ENCODE measurements at places on chromosomes 7 and 10. TPM values are rescaled to one million over a fixed set of nuclear protein-coding genes. Genes with fewer than 3 reads are reported as not detected.

- no peaks in the 10 kb centered on the region for H3K36me3 ChIP-seq
- peaks cover 4% of the 10 kb centered on the region for H3K4me1 ChIP-seq
- H3K27me3 ChIP-seq, result no peaks in the 10 kb centered on the region
- DNase-seq, result no peak
Observed at GRCh38 chr7:17408245-17408903, 109.9 kb downstream of the AHR start.

Gene ST7
- total RNA-seq, result 43.8 TPM

- no peak overlapping the region for H3K27ac ChIP-seq
- DNase-seq, result no peak
- peaks cover 2% of the 10 kb centered on the region for H3K36me3 ChIP-seq
Observed at GRCh38 chr10:75358132-75358531, 43.4 kb downstream of the ZNF503 start.

DNA sequence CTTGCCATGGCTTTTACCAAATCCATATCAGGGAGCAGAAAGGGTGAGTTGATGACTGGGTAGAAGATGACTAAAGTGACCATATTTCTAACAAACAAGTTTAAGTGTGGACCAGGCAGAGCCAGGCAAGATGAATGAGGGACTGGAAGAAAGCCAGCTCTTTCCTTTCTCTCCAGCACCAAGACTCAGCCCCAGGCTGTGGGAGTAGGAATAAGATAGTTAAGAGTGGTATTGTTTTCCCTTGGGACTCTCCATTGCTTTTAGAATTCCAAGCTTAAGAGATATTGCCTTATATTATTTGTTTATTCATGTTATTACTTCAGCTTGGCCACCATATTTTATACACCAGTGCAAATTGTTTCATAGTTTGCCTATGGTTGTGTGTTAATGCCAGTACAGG is 28.8 kb upstream of the TSPAN33 start:
- DNase-seq, result no peak
- H3K4me1 ChIP-seq, result peaks cover 3% of the 10 kb centered on the region

DNA sequence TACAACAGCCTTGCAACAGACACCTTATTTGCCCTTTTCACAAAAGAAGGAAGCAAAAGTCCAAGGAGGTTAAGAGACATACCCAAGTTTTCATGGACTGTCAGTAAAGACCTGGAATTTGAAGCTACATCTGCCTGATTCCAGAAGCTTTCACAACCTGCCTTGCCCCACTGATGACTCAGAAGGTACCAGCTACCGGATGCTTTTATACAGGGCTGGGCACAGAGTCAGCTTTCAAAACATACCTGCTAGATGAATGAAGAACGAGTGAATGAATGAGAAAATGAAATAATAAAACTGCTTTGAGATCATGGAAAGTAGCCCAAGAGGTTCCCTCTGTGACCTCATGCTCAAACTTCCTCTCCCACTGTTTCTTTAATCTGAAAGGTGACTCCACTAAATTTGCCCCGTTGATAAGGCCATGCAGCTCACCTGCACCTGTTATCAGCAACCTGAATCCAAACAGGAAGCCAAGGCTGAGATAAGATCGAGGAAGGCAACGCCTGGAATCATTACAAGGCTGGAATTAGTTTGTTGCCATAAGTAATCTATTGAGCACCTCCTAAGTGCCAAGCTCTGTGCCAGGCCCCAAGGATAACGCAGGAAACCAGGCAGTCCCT is 151.5 kb downstream of the WDR11 start:
- no peak overlapping the region for H3K27ac ChIP-seq
- no peak overlapping the region for H3K4me3 ChIP-seq
- H3K4me1 ChIP-seq, result no peaks in the 10 kb centered on the region
- peaks cover 31% of the 10 kb centered on the region for H3K36me3 ChIP-seq
- no peaks in the 10 kb centered on the region for H3K27me3 ChIP-seq
- DNase-seq, result no peak

Gene DPY19L1
- 12.3 TPM for total RNA-seq

DNA sequence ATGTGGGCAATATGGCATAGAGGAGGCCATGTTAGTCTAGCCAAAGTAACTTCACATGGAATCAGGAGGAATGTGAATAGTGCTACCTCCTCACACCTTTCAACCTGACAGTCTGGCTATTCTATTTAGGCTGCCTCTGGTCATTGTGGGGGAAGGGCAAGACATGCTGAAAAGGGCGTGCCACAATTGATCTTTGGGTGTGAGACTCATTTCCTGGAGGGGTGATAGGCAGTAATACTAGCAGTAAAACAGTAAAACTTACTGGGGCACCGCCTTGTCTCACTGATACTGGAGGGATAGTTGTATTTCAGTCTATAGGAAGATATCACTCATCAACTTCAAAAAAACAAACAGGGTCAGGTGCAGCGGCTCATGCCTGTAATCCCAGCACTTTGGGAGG is 88.7 kb downstream of the TMEM168 start:
- H3K4me3 ChIP-seq, result no peak overlapping the region
- H3K36me3 ChIP-seq, result peaks cover 2% of the 10 kb centered on the region
- no peak for DNase-seq
- no peaks in the 10 kb centered on the region for H3K27me3 ChIP-seq

- H3K27ac ChIP-seq, result no peak overlapping the region
- no peaks in the 10 kb centered on the region for H3K36me3 ChIP-seq
- peaks cover 1% of the 10 kb centered on the region for H3K27me3 ChIP-seq
- H3K4me1 ChIP-seq, result no peaks in the 10 kb centered on the region
- DNase-seq, result no peak
- no peak overlapping the region for H3K4me3 ChIP-seq
Observed at GRCh38 chr7:34327681-34328080, 330.3 kb upstream of the NPSR1 start.

DNA sequence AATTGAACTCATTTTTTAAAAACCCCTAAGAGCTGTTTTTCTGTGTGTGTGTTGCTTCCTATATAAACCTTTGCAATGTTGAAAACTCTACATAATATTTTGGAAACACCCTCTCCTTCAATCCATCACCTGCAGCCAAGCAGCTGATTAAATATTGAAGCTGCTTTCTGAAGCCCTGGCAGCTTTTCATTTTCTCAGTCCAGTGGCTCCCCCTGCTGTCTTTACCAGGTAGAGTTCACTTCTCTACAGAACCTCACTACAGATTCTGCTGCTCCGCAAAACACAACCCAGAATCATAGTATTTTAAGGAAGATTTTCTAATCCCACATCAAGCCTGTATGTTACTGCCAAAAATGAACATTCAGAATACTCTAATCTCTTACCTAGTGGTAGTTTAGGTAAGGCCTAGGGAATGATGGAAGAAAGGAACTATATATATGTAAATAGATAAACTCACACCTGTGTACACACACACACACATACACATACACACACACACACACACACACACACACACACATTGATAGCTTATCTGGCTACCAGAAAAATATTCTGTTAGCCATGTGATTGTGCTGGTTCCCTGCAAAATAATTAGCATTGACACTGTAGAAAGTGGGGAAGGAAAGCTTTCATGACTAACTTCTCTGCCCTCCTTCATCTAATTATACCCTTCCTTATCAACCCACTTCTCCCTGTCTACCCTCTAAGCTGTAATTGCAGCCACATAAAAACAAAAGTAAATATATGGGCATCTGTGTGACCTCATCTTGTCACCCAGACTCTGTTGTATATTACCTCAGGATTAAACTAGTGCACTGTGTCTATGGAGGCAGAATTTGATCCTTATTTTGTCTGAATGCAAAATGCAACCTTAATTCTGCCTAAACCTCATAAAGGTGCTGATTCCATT is 229.5 kb upstream of the FZD1 start:
- no peak for DNase-seq
- peaks cover 10% of the 10 kb centered on the region for H3K36me3 ChIP-seq
- no peak overlapping the region for H3K27ac ChIP-seq
- H3K4me1 ChIP-seq, result peaks cover 3% of the 10 kb centered on the region
- H3K27me3 ChIP-seq, result no peaks in the 10 kb centered on the region
- H3K4me3 ChIP-seq, result no peak overlapping the region

GRCh38 chr10:124705381-124705740 is 38.8 kb downstream of the FAM53B start:
- H3K36me3 ChIP-seq, result peaks cover 2% of the 10 kb centered on the region
- peaks cover 65% of the 10 kb centered on the region for H3K4me1 ChIP-seq
- no peak overlapping the region for H3K4me3 ChIP-seq

DNA sequence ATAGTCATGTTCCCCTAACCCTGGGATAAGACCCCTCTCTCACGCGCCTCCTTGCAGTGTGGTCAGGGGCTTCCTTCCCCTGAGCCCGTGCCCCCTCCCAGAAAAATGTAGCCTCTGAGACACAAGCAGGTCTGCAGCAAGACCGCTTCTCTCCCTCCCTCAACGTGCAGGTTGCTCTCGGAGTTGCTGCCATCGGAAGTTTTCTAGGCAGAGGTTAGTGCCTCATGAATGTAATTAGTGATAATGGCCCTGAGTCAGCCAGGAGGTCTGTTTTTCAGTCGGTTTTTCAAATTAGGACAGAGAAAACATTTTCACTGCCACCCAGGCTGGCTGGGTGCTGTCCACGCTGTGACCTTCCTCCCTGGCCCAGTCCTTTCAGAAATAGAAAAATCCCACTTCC is 43.2 kb upstream of the PRLHR start:
- H3K36me3 ChIP-seq, result no peaks in the 10 kb centered on the region
- H3K4me3 ChIP-seq, result no peak overlapping the region
- no peaks in the 10 kb centered on the region for H3K4me1 ChIP-seq

Gene LZTS2
- 110 TPM for total RNA-seq

Gene CAV1
- 3.4 TPM for total RNA-seq

Gene SFTPA1
- not detected for total RNA-seq

Gene PPP1R17
- not detected for total RNA-seq

Gene FAM200A
- total RNA-seq, result 8.0 TPM

Gene MRLN
- not detected for total RNA-seq

- H3K27me3 ChIP-seq, result no peaks in the 10 kb centered on the region
- DNase-seq, result no peak
- peaks cover 11% of the 10 kb centered on the region for H3K4me1 ChIP-seq
- H3K4me3 ChIP-seq, result no peak overlapping the region
Observed at GRCh38 chr10:30215623-30216022, 133.5 kb downstream of the MTPAP start.

GRCh38 chr7:34096198-34096651 is 190.9 kb downstream of the BMPER start:
- peak overlapping the region; percentile 48 for H3K27ac ChIP-seq
- H3K27me3 ChIP-seq, result no peaks in the 10 kb centered on the region
- no peak overlapping the region for H3K4me3 ChIP-seq
- DNase-seq, result no peak

- H3K4me3 ChIP-seq, result no peak overlapping the region
- H3K27ac ChIP-seq, result no peak overlapping the region
- no peak for DNase-seq
- H3K27me3 ChIP-seq, result no peaks in the 10 kb centered on the region
Observed at GRCh38 chr10:9911488-9911887, 1106.2 kb upstream of the CELF2 start.

DNA sequence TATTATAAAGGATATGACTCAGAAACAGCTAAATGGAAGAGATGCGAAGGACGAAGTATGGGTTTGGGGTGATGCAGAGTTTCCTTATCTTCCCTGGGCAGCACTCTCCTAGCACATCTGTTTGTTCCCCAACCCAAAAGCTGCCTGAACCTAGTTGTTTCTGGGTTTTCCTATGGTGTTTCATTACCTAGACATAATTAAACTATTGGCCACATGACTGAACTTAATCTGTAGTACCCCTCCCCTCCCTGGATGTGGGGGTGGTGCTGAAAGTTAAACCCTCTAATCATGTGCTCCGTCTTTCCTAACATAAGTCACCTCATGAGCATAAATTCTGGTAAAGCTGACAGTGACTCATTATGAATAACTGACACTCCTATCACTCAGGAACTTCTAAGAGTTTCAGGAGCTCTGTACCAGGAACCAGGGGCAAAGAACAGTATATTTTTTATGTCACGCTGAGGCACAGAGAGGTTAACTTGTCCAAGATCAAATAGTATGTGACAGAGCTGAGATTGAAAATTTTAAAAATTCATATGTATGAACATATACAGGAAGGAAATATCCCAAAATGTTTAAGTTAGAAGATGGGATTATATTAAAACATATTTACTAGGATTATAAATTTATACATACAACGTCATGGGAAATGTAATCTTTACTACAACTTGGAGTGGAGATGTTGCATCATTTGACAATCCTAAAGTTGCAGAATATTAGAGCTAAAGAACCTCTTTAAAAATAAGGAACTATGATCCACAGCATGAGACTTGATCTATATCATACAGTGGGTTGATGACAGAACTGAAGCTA is 4.8 kb downstream of the STRIP2 start:
- H3K4me3 ChIP-seq, result no peak overlapping the region
- H3K4me1 ChIP-seq, result peaks cover 4% of the 10 kb centered on the region
- no peak for DNase-seq
- no peaks in the 10 kb centered on the region for H3K36me3 ChIP-seq

Gene TAS2R16
- total RNA-seq, result not detected

- no peaks in the 10 kb centered on the region for H3K4me1 ChIP-seq
- no peak overlapping the region for H3K27ac ChIP-seq
- H3K36me3 ChIP-seq, result no peaks in the 10 kb centered on the region
- H3K4me3 ChIP-seq, result no peak overlapping the region
Observed at GRCh38 chr7:31699050-31699449, 12.0 kb downstream of the PPP1R17 start.

Gene CYP3A4
- not detected for total RNA-seq

GRCh38 chr10:77348082-77348481 is 289.5 kb downstream of the KCNMA1 start:
- H3K4me1 ChIP-seq, result peaks cover 9% of the 10 kb centered on the region
- H3K27me3 ChIP-seq, result no peaks in the 10 kb centered on the region
- no peak overlapping the region for H3K4me3 ChIP-seq
- H3K36me3 ChIP-seq, result no peaks in the 10 kb centered on the region
- DNase-seq, result no peak

Gene DGKB
- total RNA-seq, result 3.5 TPM

- no peak for DNase-seq
- no peaks in the 10 kb centered on the region for H3K36me3 ChIP-seq
- H3K4me1 ChIP-seq, result peaks cover 3% of the 10 kb centered on the region
- H3K4me3 ChIP-seq, result no peak overlapping the region
Observed at GRCh38 chr7:139811066-139811465, 18.0 kb upstream of the TBXAS1 start.

- no peak overlapping the region for H3K4me3 ChIP-seq
- no peaks in the 10 kb centered on the region for H3K4me1 ChIP-seq
- no peaks in the 10 kb centered on the region for H3K27me3 ChIP-seq
- H3K36me3 ChIP-seq, result peaks cover 30% of the 10 kb centered on the region
- DNase-seq, result no peak
Observed at GRCh38 chr7:140738280-140738679, 41.8 kb downstream of the NDUFB2 start.

DNA sequence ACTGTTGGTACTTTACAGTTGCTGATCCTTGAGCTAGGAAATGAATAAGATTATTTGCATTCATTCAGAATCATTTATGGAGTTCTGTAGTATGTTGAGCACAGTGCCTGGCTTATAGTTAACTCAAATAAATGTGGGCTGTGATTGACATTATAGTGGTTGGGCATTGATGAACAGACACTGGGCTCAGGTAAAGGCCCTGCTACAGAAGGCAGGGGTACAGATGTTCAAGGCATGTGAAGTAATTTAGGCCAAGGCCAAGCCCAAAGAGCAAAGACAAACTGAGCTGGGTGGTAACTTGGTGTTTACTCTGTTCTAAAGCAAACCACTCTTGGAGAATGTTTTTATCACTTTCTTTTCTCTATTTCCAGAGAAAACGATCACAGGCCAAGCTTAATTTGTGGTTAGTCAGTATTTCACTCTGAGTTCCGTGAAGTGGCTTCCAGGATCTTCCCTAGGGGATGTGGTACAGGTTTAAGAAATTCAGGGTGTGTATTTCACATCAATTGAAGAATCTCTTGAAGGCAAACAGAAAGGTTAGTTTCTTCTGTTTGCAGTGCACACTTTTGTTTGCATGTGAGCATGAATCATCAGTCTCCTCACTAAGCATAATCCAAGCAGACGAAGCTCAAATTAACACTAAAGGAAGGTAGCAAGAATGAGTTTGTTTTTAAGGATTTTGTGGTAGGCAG is 113.9 kb upstream of the PRR15 start:
- DNase-seq, result no peak
- no peak overlapping the region for H3K27ac ChIP-seq
- H3K27me3 ChIP-seq, result no peaks in the 10 kb centered on the region
- H3K36me3 ChIP-seq, result no peaks in the 10 kb centered on the region
- peaks cover 2% of the 10 kb centered on the region for H3K4me1 ChIP-seq

Gene ICA1
- 6.8 TPM for total RNA-seq

Measured in mesothelial cell of epicardium (in vitro differentiated cells).